Large intestine (tissue), 12 donors: ENCODE measurements at places on chromosomes 7 and 10. TPM values are rescaled to one million over a fixed set of nuclear protein-coding genes. Genes with fewer than 3 reads are reported as not detected.

Gene FAM171A1
- 25.4 TPM for polyA plus RNA-seq

Gene SPDYE1
- polyA plus RNA-seq: 0.72 TPM

Gene MYO3A
- polyA plus RNA-seq: 1.8 TPM

Gene LEP
- polyA plus RNA-seq: 0.01 TPM

Gene FAM25A
- polyA plus RNA-seq: not detected

Gene GRID2IP
- 0.88 TPM for polyA plus RNA-seq

Gene TMEM273
- 5.5 TPM for polyA plus RNA-seq

Gene NOM1
- 21.2 TPM for polyA plus RNA-seq

Gene TDRD1
- polyA plus RNA-seq: 0.22 TPM

Gene ACTL6B
- polyA plus RNA-seq: 2.9 TPM

Gene C10orf62
- 0.09 TPM for polyA plus RNA-seq

Gene CPEB3
- 4.6 TPM for polyA plus RNA-seq

Gene ABCA13
- polyA plus RNA-seq: 0.28 TPM
